ENCODE measurements at places on chromosomes 7 and 10.

GRCh38 chr7:54719974-54720373, 39.0 kb downstream of the SEC61G start:
- DNase-seq: no peak

DNA sequence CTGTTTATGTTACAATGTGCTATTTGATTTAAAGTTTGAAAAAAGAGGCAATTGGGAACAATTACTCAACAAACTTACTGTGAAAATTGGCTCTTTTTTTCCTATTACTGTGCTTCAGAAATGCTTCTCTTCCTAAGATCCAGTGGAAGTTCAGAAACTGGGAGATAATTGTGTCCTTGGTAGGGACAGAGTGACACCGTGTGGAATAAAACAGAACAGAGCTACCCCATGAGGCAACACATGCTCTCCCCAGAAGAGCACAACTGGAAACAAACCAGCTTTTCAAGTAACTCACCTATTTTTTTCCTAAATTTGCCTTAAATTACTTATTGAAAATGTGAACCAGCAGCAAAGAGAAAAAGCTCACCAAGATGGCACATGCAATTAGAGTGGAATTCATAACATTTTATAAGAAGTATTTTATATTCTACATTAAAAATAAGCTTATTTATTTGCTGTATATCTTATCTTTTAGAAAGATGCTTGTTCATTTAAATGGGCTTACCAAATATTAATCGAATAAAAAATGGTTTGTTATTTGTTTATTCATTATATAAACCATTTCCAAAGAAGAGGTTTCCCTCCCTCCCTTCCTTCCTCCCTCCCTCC, 346.1 kb upstream of the ANKRD30A start:
- DNase-seq: no peak

DNA sequence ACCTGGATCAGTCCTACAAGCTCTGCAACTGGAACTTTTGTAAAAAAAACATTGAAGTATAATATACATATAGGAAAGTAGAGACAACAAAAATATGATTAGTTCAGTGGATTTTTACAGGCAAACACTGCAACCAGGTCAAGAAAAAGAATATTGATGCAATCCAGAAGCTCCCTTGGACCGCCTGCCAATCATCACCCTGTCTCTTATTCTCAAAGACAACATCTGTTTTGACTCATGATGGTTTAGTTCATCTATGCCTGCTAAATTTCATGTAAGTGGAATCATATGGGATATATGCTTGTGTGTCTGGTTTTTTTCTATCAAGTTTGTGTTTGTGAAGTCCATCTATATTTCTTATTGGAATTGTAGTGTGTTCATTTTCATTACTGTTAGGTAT, 7.7 kb upstream of the HYCC1 start:
- DNase-seq: no peak

- no peak for DNase-seq
Observed at GRCh38 chr7:157898261-157898660, 561.5 kb downstream of the DNAJB6 start.

DNA sequence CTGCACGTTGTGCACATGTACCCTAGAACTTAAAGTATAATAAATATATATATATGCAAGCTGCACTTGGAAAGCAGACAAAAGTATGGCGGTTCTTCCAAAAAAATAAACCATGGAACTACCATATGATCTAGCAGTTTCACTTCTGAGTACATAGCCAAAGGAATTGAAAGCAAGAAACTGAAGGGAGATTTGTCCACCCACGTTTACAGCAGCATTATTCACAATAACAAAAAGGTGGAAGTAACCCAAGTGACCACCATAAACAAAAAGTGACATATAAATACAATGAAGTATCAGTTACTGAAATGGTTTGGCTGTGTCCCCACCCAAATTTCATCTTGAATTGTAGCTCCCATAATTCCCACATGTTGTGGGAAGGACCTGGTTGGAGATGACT, 525.3 kb upstream of the CELF2 start:
- DNase-seq: no peak

DNA sequence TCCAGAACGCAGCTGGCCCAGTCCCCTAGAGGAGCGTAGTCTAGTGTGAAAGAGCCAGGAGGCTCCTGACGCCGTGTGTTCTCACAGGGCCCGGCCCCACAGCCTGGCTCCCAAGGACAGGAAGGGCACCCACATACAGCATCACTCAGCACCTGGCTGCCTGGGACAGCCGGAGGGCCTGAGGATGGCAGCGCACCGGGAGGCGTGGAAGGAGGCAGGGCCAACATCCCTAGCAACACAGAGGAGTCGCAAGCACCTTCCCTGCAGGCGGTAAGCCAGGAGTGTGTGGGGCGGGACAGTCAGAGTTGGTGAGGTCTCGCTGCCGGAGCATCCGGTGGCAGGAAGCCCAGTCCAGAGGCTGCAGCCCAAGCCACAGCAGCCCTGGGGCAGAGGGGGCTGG, 125.8 kb downstream of the MAD1L1 start:
- no peak for DNase-seq

DNA sequence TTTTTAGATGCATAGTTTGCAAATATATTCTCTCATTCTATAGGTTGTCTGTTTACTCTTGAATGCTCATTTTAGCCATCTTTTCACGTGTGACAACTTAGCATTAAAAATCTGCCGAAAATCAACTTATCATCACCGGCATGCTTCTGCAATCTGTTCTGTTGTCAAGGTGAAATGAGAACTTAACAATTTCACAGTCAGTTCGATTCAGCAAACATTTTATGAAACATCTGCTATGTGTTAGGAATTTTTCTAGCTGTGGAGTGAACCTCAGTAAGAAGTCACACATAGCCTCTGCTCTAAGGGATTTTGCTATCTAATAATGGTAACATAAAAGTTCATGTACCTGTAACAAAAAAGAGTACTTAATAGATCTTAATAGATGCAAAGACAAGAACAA, 256.1 kb downstream of the ZWINT start:
- no peak for DNase-seq

DNA sequence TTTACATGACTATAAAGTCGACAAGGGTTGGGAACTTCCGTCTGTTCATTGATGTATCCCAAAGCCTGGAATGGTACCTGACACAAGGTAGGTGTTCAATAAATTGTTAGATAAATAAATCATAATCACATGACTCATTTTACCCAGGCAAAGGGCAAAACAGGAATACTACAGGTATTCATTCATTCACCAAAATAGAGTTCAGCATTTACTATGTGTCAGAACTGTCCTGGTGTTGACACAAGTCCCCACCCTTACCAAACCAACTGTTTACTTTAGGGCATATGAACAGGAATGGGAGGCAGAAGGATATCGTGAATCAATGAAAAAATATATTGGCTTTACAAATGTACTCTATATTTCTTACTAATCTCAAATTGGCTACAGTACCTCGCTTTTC, 666 bp upstream of the YAE1 start:
- DNase-seq: no peak

- peak; percentile 76 for DNase-seq
Observed at GRCh38 chr10:71888623-71889387, 37.8 kb upstream of the PSAP start.

GRCh38 chr10:51918884-51919325, 219.5 kb upstream of the CSTF2T start:
- no peak for DNase-seq

DNA sequence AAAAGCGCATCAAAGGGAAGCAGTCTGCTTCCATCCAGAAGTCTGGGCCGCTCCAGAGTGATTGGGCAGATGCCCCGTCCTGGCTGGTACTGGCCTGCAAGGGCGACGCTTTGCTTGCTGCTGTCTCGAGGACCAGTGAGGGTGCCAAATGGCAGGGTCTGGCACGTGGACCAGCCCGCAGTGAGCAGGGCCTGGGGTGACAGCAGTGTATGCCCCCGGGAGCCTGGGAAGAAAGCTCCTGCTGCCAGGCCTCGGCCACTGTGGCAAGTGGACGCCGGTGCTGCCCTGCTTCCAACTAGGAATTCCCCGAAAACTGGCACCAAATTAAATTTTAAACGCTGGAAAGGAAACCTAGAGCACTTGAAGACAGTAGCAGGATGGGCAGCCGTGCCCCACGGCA, 357.0 kb upstream of the MKI67 start:
- no peak for DNase-seq

DNA sequence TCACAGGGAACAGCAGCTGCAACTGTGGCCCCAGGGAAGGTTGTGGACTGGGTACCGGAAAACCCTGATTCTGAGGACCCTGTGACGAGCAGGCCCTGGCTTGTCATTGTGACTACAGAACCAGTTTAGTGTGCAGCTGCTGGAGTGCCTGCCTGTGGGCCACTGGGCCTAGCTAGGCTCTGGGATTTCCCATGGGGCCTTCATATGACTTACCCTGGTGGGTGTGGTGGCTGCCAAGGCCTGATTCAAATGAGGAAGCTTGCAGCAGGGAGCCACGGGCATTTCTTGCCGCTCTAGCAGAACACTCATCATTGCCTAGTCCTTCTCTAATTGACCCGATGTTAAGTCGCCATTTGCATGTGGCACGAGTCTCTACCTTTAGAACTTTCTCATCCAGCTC, 14.7 kb upstream of the CAMK2G start:
- no peak for DNase-seq

- no peak for DNase-seq
Observed at GRCh38 chr7:96667026-96667425, 42.6 kb downstream of the SEM1 start.

DNA sequence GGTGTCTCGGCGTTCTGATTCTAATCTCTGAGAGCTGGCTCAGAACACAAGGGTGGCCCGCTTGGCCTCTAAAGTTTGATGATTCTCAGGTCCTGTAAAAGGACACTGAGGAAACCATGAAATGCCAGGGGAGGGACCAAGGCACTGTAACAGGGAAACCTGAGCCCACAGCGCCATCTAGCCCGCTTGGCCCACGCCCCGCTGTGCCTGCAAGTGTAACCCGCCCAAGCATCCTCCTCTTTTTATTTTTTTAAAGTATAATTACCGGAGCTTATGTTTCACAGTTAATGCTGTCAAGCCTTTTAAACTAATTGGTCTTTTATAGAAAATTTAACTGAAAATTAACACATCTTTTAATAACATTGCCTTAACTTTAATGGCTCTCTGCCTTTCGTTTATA, 734.7 kb downstream of the KCNMA1 start:
- DNase-seq: no peak

- DNase-seq: no peak
Observed at GRCh38 chr7:82270870-82271269, 172.7 kb downstream of the CACNA2D1 start.

DNA sequence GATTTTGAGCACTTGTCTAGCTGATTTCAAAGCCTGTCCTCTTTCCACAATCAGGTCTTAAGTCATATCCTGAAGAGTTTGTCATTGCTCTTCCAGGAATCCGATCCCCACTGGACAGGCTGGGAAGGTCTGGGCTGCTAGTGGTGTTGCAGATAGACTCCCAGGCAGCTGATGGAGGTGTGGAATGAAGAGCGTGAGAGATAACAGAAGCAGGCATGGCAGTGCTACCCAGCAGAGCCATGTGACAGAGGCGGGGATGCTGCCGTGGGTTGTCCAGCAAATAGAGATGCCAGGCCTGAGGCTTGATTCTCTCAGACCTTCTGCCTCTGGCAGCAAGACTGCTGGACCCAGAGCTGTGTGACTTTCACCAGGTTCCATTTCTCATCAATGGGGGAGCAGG, 116.5 kb upstream of the EEPD1 start:
- no peak for DNase-seq

- no peak for DNase-seq
Observed at GRCh38 chr7:18679261-18679660, 183.7 kb downstream of the HDAC9 start.

- no peak for DNase-seq
Observed at GRCh38 chr10:80896959-80897358, 359.3 kb downstream of the SH2D4B start.

GRCh38 chr7:15104411-15105092, 202.0 kb upstream of the DGKB start:
- no peak for DNase-seq

GRCh38 chr7:158443688-158444483, 143.7 kb downstream of the PTPRN2 start:
- DNase-seq: no peak

GRCh38 chr7:93622036-93623033, 47.8 kb upstream of the CALCR start:
- DNase-seq: no peak

GRCh38 chr7:38428041-38428440, 154.6 kb upstream of the TARP start:
- DNase-seq: no peak

- DNase-seq: no peak
Observed at GRCh38 chr7:26190417-26190869, 10.1 kb downstream of the HNRNPA2B1 start.

GRCh38 chr7:6258440-6259182, 13.8 kb downstream of the CYTH3 start:
- DNase-seq: no peak

DNA sequence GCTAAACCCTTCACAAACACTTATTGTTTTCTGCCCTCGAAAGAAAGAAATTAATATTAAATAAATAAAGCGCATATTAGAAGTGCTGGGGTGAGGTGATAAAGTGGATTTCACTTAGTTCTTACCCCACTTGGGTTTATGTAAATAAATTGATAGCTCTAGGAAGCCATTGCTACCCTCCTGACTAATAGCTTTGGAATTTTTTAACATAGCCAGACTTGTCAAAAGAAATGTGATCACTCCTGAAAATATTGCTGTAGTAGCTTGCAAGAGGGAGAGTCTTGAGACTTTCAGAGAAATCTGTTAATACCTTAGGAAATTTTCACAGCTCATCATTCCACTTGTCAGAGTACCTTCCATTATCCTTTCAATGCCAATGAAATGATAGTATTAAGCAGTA, 7.6 kb downstream of the ARL5B start:
- DNase-seq: no peak

DNA sequence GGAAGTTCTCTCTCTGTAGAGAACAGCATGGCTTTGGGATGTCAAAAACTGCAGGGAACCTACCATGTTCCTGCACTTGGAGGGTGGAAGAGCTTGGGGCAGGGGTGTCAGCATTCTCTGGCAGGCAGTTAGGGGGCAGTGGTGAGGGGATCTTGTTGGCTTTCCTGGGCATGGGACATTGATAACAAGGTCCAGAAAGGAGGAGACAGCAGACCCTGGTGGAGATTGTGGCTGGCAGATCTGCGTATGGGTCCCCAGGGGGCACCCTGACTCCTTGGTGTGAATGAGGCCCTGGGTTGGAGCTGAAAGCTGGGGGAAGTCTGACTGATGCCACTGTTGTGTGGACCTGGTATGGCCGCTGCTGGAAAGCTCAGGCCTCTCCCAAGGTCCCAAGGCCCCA, 22.9 kb upstream of the CAMK2B start:
- no peak for DNase-seq

DNA sequence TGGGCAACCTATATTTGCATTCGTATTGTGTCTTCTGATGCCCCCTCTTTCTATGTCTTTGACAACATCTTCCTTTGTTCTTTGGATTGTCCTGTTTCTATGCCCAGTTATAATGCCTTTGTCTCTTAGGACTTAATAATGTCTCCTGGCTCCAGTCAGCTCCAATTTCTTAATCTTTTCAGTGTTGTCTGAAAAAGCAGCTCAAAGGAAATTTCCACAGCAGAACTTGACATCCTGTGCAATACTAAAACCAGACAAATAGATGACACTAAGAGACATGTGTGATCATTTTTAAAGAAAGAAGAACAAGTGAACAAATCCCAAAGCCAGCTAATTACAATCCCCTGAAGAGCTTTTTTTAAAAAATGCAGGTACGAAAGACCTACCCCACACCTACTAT, 47.7 kb upstream of the RNF148 start:
- no peak for DNase-seq

Measured in GM12891 (cell line).